ENCODE measurements at places on chromosomes 5 and 9.

- no peak for DNase-seq
Measured at GRCh38 chr5:20166456-20166855, 178.5 kb upstream of the CDH18 start.

- no peak for DNase-seq
Measured at GRCh38 chr9:32906213-32906612, 95.2 kb downstream of the APTX start.

GRCh38 chr9:97536480-97536879, 35.0 kb downstream of the TMOD1 start:
- DNase-seq, result no peak

- DNase-seq, result no peak
Measured at GRCh38 chr5:175464942-175465233, 13.5 kb upstream of the SFXN1 start.

DNA sequence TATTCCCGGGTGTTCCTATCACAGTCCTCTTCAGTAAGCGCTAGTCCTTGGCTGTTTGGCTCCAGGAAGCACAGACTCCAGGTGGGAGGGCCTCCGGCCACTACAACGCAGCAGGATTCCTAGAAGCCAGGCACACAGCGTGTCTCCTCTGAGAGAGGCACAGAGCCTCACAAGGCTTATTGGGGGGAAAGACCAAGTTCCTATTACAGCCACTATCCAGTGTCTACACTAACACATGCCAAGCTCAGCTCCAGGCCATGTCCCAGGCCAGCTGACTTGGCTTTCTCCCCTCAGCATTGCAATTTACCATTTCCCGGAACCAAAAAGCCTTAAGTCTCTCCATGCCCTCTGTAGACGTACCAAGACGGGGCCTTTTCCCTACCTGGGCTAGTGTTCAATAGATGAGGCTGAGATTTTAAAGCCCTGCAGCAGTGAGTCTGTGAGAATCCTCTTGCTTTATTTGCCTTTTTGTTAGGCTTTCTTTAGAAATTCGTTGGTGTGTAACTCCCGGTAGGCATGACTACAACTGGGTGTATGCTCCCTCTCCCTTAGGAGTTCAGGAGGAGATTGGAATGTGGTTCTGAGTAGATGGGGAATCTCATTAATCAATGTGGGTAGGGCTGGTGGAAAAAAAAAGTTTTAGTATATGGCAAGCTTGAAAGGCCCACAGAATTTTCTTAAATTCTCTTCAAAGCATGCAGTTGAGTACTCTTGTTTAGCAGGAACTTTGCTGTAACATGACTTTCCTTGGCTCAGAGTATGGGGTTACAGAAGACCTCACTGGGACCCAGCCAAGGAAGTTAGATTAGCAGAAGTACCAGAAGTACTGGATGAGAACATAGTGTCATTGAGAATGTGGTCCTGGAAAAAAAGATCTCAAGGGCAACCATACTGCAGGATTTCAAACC, 84.3 kb upstream of the SLC1A3 start:
- DNase-seq, result no peak
